HCT116 (cell line): ENCODE measurements at places on chromosomes 6 and 20. TPM values are rescaled to one million over a fixed set of nuclear protein-coding genes. Genes with fewer than 3 reads are reported as not detected.

DNA sequence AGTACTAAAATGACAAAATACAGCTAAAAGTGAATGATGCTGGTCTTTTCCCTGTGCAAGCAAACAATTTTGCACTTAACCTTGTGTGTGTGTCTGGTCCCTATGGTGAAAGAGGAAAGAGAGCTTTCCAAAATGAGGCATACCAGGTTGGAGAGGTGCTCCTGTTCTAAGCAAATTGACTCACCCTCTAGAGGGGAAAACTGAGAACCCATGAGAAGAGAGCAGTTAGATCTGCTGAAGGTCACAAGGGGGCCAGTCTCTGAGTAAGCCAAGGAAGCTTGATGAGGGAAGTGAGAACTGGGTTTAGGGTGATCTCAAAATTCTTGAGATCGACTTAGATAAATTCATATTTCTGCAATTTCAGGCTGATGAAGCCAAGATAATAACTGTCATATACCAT lies 157.5 kb upstream of the TBX18 start:
- DNase-seq, result no peak

PDE10A gene
- total RNA-seq, result 0.37 TPM

DNA sequence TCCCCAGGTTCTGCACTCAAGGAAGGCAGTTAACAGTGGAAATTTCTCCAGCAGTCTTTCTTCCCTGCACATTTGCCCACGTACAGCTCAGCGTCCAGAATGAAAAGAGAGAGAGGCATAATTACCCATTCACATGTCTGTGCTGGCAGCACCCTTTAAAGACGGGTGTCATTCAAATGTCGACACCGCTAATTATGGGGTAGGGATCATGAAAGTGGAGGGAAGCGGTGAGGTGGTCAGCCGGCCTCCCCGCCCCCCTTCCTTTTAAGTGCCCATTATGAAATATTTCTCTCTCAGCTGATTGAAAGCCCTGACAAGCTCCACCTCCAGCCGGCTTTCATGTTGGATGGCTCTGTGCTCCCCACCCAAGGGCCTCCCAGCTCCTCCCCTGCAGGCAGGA lies 246.1 kb downstream of the BMP7 start:
- no peak for DNase-seq

- no peak for DNase-seq
Measured at GRCh38 chr20:51059862-51060261, 37.0 kb upstream of the KCNG1 start.

DZANK1 gene
- 1.7 TPM for total RNA-seq

GRCh38 chr6:55664591-55665587 lies 85.9 kb upstream of the HMGCLL1 start:
- no peak for DNase-seq
